ENCODE measurements at places on chromosomes 6 and 20.

DNA sequence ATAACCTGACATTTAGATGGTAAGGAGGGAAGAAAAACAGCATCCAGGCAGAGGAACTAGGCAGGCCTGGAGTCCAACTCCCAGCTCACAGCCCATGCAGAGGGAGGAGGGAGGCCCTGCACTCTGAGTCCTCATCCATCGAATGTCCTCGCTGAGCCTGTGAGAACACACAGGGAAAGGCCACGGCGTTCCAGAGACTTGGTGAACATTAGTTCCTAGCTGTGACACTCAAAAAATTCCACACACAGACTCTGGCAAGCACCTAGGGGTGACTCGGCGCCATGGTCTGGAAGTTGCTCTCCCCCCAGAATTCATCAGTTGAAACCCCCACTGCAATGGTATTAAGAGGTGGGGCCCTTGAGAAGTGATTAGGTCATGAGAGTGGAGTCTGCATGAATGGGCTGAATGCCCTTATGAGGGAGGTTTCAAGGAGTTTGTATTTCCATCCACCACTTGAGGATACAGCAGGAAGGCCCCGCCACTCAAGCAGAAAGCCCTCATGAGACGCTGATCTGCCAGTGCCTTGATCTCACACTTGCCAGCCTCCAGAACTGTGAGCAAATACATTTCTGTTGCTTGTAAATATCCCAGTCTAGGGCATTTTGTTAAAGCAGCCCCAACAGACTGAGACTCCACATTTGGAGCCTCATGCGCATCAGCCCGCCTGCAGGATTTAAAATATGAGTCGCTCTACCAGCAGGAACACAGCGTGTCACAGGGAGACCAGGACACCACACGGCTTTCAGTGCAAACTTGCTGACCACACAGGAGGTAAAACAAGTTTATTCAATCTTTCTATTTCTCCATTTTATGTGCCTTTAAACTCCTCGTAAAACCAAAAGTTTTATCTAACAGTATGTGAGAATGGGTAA lies 73.9 kb downstream of the WDR27 start:
- no peak for DNase-seq

DNA sequence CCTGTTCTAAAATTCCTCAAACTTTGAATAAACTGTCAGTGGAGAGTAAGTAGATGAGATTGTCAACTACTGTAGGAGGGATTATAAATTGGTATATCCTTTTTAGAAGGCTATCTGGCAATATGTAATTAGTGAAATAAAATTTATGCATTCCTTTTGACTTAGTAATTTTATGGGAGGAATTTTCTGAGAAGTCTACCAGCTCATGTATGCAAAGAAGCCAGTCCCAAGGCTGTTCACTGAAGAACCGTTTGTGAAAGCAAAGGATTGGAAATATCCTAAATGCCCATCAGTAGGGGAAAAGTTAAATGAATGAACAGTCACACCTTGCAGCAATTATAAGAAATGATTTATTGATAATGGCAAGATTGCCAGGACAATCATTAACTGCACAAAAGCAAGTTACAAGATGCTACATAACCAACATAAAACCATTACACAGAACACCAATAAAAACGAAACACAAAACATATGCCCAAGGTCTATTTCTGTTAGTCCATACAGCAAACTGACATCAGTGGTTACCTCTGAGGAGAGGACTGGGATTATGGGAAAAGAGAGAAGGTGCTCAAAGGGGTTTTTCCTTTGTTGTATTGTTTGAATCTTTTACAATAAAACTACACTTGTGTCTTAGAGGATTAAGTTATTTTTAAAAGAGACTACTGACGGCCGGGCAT lies 4.6 kb upstream of the DSTN start:
- DNase-seq, result no peak

DNA sequence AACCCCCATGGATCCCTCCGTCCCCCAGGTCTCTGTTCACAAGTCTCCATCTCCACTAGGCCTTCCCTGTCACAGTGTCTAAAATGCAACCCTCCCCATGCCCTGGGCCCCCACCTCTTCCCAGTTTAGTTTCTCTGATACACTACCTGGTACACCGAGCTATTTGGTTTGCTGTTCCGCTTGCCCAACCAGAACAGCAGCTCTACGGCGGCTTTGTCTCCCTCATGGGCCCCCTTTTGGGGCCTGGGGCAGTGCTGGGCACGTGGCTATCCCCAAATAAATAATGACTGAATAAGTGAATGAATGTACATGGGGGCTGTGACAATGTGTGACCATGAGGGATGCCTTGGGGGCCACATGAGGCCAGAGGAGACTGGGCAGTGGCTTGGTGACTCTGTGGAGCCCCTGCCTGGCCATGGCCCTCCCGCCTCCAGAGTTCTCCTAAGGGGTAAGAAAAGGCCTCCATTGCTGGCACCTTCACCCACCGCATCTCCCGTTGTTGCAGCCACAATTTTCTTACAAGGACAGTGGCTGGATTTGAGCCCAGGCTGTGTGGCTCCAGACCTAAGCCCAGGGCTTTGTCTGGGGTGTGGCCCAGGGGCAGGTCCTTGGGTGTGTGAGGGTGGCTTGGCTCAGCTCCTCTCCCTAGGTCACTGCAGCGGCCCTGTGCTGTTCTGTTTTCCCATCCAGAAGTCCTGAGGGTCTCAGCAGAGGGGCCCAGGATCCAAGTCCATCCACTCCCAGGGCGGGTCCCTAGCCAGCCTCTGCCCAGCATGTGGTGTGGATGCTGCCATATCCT lies 408.5 kb upstream of the SULF2 start:
- no peak for DNase-seq

GRCh38 chr6:14645221-14645620 lies 527.6 kb downstream of the CD83 start:
- DNase-seq, result no peak

DNA sequence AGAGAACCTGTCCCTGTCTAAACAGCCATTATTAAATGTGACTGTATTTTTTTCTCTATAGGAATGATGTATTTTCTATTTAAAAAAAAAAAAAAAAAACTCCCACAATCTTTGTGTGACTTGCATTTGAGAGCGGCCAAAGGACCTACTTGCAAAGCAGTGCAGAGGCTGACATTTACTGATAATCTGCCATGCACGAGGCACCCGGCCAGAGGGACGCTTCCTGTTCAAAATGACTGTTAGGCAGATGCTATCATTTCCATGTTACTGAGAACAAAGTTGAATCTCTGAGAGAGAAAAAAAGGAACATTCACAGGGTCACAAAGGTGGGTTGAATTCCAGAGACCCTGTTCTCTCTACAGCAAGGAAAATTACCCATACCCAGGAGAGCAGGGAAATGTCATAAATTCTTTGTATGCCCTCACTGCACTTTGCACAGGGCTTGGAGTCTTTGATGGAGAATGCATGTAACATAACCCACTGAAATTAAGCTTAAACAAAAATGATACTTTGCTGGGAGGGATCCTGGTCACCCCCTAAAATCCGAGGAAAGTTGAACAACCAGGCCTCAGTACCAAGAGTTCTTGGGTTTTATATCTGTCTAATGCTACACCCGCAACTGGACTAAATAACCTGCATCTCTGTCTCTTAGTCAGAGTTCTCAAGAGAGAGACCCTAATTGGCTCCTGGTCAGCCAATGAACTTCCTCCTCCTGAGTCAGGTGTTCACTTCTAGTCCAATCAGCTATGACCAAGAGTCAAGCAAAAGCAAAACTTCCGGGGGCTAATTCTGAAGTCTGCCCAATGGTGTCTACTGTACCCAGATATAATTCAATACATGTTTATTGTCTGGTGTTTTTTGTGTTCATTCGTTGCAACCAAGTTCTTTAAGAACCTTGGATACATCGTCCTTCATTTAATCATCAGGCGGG lies 61.2 kb downstream of the GCLC start:
- DNase-seq, result peak; percentile 30

DNA sequence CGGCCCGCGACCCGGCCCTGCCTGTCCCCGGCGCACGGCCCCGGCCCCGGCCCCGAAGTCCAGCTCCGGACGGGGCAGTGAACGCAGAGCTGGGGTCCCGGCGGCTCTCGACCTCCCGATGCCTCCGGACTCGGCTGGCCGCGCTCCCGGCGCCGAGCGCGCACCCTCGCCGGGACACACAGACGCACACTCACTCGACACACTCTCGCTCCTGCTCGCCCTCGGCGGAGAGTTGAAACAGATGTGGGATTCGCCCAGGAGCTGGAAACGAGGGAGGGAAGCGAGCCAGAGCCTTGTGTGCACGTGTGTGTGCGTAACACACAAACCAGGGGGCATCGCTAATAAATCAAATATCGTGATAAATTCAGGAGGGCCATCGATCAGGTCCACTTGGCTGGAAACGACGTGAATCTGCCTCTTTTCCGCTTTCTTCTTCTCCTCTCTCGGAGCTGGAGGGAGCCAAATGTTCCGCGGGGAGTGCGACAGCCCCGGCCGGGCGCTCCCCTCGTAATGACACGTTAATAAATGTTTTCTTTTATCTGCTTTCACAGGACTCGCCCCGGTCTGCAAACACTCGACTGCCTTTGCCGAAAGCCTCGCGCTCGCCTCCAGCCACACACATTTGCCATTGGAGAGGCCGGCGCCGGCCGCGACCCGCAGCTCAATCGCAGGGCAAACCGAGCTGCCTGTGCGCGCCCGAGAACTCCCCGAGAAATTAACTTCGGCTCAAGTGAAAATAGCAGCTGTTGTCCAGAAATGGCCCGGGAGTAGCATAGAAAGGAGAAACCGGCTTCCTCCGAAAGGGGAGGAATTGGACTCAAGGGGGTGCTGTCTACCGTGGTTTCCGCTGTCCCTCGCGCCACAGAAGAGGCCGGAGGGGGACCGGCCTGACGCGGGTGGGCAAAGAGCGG lies 828 bp upstream of the SULF2 start:
- DNase-seq, result no peak

- DNase-seq, result no peak
Observed at GRCh38 chr20:1539816-1540419, 17.6 kb downstream of the SIRPD start.

DNA sequence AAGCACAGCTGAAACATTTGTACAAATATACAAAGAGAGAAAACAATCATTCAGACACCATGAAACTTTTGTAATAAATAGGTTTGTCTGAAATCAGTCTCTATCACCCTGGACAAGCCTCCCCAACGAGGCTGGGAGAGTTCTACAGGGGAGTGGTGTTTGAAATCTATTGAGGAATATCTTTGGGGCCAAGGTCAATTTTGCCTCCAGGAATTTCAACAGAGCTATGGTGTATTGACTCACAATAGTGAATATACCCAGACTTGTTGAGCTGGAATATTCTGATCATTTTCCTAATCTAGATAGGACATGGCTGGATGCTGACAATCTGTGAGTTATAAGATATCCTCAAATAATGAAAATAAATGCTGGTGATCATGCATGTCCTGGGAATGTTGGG lies 51.5 kb upstream of the ENPP5 start:
- DNase-seq, result no peak

GRCh38 chr6:20237677-20238460 lies 25.6 kb upstream of the MBOAT1 start:
- no peak for DNase-seq

GRCh38 chr20:25692499-25692898 lies 4.2 kb downstream of the ZNF337 start:
- no peak for DNase-seq

- no peak for DNase-seq
Observed at GRCh38 chr6:36276581-36277536, 7.0 kb downstream of the PNPLA1 start.

DNA sequence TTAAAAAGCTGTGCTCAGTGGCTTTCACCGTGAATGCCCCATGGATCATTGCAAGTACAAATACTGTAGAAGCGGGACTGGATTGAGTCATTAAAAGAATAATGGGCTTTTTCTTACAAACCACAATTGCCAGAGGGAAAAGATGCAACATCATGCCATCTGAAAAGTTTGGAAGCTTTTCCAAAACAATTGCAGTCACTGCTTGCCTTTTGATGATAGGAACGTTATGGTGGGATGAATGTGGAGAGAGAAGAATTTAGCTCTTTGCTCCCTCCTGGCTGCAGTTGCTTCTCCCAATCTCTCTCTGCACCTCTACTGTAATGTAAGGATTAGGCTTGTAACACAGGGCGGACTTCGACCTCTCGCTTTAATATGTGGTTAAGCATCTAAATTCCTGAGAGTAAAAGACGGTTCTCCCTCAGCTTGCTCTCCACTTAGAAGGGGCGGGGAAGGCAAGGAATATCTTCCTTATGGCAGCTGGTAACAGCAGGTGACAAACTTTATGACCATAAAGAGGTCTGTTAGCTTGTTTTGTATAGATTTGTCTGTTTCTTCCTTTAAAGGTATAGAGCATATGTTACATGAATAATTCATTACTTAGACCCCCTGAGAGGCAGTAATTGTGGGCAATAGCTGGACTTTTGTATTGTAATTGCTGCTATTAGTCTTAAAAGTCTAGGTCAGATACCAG lies 376.1 kb downstream of the UTRN start:
- DNase-seq, result no peak

DNA sequence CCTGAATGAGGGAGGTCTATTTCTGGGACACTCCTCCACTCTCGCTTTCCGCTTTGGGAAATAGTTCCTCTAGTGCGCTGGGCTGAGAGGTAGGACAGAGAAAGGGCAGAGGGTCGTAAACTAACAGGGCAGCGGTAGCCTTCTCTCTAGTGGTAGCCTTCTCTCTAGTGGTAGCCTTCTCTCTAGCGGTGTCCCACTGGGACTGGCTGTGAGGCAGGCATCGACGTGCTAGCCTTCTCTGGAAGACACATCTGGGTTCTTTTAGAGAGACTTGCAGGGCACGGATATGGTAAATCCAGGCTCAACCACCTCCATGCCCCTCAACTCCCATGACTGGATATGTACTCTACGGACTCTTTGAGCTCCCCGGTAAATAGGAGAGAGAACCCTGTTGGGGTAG lies 74.7 kb upstream of the SLC22A16 start:
- DNase-seq, result no peak

DNA sequence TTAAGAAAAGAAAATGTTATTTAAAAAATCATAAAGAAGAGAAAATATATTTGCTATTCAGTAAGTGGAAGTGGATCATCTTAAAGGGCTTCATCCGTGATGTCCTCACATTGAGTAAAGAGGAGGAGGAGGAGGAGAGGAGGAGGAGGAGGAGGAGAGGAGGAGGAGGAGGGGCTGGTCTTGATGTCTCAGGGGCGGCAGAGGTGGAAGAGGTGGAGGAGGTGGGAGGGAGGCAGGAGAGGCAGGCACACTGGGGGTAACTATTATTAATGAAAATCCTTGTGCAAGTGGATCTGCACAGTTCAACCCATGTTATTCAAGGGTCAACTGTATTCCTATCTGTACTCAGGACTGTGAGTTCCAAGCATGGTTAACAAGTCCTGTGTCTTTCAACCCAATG lies 47.0 kb upstream of the EDN1 start:
- no peak for DNase-seq

GRCh38 chr6:129432738-129433137 lies 277.2 kb downstream of the ARHGAP18 start:
- DNase-seq, result no peak

GRCh38 chr6:104958178-104959025 lies 1.5 kb downstream of the LIN28B start:
- no peak for DNase-seq

DNA sequence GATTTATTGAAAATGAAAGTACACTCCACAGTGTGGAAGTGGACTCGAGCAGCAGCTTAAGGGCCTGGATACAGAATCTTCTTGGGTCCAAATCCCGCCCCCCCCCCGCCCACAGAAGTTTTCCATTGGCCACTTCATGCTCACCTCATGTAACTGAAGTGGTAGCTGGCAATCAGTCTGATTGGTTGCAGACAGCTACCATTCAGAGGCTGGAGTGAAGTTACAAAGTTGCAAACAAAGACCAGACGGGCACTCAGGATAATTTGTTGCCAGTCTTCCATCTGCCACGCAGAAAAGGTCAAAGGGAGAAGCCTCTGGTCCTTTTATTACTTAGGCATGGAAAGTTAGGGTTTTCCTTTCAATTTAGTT lies 25.8 kb upstream of the FABP7 start:
- no peak for DNase-seq

- DNase-seq, result no peak
Observed at GRCh38 chr6:37979392-37980221, 160.1 kb downstream of the ZFAND3 start.

Measured in stimulated activated CD4-positive, alpha-beta T cell treated with anti-CD3 and anti-CD28 coated beads, Interleukin-1b, Interleukin-23, amount 100 ng/mL, for 48 hours (primary cell).